Activated CD4-positive, alpha-beta T cell treated with anti-CD3 and anti-CD28 coated beads for 36 hours (primary cell): ENCODE measurements at places on chromosomes 6 and 20. TPM values are rescaled to one million over a fixed set of nuclear protein-coding genes. Genes with fewer than 3 reads are reported as not detected.
A peak's percentile ranks its signal among the peaks of the same experiment; 100 is the strongest.

DNA sequence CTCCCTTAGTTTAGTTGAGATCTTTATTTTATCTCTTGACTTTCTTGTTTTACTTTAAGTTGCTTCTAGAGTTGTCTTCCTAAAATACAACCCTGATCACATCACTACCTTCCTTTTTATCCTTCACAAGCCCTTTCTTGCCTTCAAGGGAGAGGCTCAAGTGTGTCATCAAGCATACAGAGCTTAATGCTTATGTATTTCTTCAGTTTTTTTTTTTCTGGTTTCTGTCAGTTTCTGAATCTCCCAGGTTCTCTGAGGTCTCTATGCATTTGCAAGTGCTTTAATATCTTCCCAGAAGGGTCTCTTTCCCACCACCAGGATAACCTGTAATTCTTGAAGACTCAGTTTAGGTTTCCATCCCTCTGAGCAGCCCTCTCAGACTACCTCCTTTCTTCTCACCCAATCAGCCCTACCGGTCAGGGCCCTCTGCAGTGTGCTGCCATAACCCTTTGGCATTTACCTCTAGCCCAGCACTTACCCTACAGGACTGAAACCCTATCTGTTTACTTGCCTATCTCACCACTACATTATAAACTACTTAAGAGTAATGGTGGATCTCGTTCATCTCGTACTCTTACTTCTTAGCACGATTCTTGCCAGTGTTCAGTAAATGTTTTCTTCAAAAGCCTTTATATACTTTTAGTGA is 36.9 kb downstream of the EYA4 start:
- no peak overlapping the region for H3K27ac ChIP-seq
- H3K36me3 ChIP-seq: no peaks in the 10 kb centered on the region
- H3K4me1 ChIP-seq: no peaks in the 10 kb centered on the region
- H3K4me3 ChIP-seq: no peak overlapping the region
- H3K27me3 ChIP-seq: no peaks in the 10 kb centered on the region
- DNase-seq: no peak

DNA sequence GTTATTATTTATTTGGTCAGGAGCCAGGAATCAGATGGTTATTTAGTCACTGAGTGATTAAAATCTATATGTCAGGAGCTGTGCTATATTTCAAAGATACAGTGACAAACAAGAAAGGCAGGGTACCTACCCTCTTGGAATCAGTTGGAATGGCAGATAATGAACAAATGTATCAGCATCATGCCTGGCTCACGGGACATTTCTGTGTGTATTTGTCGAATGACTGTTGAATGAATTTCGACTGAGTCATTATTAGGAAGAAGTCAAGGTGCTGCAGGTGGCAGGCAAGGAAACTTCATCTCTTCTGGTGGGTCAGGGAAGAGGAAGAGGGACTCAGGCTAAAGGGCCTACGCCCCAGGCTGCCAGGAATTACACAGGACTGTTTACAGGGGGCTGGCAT is 13.6 kb downstream of the PKIG start:
- H3K27me3 ChIP-seq: no peaks in the 10 kb centered on the region
- DNase-seq: no peak
- no peaks in the 10 kb centered on the region for H3K36me3 ChIP-seq
- H3K27ac ChIP-seq: no peak overlapping the region
- peaks cover 11% of the 10 kb centered on the region for H3K4me1 ChIP-seq
- no peak overlapping the region for H3K4me3 ChIP-seq

- DNase-seq: no peak
- peaks cover 41% of the 10 kb centered on the region for H3K27me3 ChIP-seq
- no peak overlapping the region for H3K27ac ChIP-seq
- peaks cover 2% of the 10 kb centered on the region for H3K4me1 ChIP-seq
- H3K36me3 ChIP-seq: no peaks in the 10 kb centered on the region
Observed at GRCh38 chr20:21529863-21530262, 16.0 kb upstream of the NKX2-2 start.

DNA sequence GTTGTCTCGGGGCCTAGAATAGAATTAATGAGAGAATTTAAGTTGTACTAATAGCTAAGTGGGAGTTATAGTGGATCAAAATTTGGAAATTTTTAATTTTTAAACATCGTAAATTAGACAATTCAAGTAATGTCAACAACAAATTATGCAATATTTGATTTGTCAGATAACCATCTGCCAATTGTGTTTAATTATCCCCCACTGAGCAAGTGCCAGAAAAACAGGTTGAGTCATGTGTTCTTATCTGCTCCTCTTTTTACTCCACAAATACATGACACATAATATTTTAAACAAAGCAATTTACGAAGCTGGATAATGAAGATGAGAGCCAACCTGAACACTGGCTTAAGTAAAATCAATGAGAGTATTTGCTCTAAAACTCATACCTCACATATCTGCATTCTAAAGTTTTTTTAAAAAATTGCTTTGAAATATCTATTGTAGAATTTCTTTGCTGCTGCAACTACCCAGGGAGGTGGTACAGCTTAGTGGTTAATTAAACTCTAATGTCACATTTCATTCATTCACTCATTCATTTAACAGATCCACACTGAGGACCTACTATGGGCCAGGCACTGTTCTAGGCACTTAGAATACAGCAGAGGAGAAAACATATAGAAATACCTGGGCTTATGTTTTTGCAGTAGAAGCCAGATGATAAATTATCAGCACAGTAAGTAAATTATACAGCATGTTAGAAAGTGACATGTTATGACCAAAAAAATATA is 57.1 kb upstream of the MAP7 start:
- no peak overlapping the region for H3K4me3 ChIP-seq
- DNase-seq: no peak
- H3K36me3 ChIP-seq: no peaks in the 10 kb centered on the region
- H3K27me3 ChIP-seq: no peaks in the 10 kb centered on the region

The NOTCH4 gene
- 1.1 TPM for total RNA-seq

DNA sequence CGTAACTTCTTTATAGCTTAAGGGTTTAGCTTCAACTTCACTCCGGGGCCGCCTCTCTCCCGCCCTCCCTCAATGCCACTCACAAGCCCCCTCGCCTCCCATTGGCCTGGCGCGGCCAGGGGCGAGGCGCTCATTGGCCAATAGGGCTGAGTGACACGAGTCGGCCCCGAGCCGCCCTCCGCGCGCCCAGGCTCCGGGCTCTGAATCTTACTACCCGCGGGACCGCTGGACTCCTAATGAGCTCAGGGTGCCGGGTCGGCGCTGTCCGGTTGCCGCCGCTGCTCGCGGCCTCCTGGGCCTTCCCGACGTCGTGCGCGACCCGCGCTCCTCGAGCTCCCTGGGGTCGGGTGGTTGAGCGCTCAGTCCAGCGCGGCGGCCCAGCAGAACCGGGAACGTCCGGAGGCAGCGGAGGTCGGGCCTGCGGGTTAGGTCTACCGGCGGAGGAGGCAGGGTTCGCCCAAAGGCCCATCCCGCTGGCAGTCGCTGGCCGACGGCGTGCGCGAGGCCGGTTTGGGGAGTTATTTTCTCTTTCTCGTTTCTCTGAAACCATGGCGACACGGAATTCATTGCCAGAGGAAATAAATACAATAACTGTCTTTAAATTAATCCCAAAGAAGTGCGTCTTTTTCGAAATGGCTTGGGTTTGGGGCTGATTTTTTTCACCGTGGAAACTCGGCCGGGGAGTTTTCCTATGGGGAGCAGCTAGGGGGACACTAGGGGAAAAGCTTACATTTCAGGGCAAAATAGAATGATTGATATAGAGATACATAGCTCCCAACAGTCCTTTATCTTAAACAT is at the start of gene SIM1:
SIM1 (minus strand) TSS at position 19 of the 798 bp plus-strand sequence. CDS start 1,453 bp downstream, outside the sequence.
- H3K27me3 ChIP-seq: peaks cover 75% of the 10 kb centered on the region
- DNase-seq: peak; percentile 43
- H3K4me3 ChIP-seq: peak within 1 kb of the TSS; percentile 33

The CST7 gene
- 14.0 TPM for total RNA-seq

- no peak for DNase-seq
- peaks cover 4% of the 10 kb centered on the region for H3K4me1 ChIP-seq
- H3K27me3 ChIP-seq: peaks cover 29% of the 10 kb centered on the region
- no peak overlapping the region for H3K4me3 ChIP-seq
- no peaks in the 10 kb centered on the region for H3K36me3 ChIP-seq
Observed at GRCh38 chr20:49751397-49751736, 37.7 kb upstream of the B4GALT5 start.

DNA sequence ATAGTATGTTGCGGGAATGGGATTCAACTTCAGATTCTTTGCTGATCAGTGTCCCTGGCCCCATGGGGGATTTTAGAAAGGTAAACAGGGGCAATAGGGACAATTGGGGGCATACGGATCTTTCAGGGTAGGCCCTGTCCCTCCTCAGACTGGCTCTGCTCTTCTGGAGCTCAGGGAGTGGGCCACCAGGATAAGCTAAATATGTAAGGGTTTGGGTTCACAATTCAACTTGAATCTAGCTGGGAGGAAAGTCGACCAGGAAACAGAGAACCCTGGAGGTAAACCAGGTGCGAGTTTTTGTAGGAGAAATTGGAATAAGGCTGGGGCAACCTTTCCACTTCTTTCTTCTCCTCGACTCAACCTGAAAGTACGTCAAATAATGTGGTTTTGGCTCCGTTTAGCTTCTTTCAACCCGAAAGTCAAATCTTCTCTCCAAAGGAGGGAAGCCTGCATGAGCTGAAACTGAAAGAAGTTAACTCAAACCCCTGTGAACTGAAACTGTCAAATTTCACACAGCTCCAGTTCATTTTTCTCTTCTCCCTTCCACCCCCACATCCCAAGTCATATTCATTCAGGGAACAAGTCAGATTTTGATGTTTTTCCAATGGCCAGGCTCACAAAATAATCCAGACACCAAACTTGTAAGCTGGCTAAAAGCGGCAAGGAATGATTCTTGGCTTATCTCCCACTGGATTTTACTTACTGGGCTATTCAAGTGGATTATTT is 278.2 kb downstream of the CLIC5 start:
- DNase-seq: peak; percentile 27
- H3K27ac ChIP-seq: peak overlapping the region; percentile 84
- peaks cover 56% of the 10 kb centered on the region for H3K4me1 ChIP-seq
- H3K4me3 ChIP-seq: peak overlapping the region; percentile 13

- H3K4me1 ChIP-seq: peaks cover 3% of the 10 kb centered on the region
- no peak overlapping the region for H3K4me3 ChIP-seq
- no peak for DNase-seq
- no peaks in the 10 kb centered on the region for H3K27me3 ChIP-seq
- no peak overlapping the region for H3K27ac ChIP-seq
Observed at GRCh38 chr6:33779290-33779689, 9.6 kb downstream of the LEMD2 start.

GRCh38 chr20:55173601-55174000 is 698.2 kb downstream of the DOK5 start:
- H3K27me3 ChIP-seq: no peaks in the 10 kb centered on the region
- no peak overlapping the region for H3K4me3 ChIP-seq
- no peaks in the 10 kb centered on the region for H3K36me3 ChIP-seq
- H3K27ac ChIP-seq: no peak overlapping the region
- no peaks in the 10 kb centered on the region for H3K4me1 ChIP-seq

- peak overlapping the region; percentile 71 for H3K4me3 ChIP-seq
- H3K4me1 ChIP-seq: peaks cover 89% of the 10 kb centered on the region
- H3K27me3 ChIP-seq: no peaks in the 10 kb centered on the region
- H3K36me3 ChIP-seq: peaks cover 7% of the 10 kb centered on the region
Observed at GRCh38 chr6:142842418-142843261, 102.3 kb downstream of the HIVEP2 start.

DNA sequence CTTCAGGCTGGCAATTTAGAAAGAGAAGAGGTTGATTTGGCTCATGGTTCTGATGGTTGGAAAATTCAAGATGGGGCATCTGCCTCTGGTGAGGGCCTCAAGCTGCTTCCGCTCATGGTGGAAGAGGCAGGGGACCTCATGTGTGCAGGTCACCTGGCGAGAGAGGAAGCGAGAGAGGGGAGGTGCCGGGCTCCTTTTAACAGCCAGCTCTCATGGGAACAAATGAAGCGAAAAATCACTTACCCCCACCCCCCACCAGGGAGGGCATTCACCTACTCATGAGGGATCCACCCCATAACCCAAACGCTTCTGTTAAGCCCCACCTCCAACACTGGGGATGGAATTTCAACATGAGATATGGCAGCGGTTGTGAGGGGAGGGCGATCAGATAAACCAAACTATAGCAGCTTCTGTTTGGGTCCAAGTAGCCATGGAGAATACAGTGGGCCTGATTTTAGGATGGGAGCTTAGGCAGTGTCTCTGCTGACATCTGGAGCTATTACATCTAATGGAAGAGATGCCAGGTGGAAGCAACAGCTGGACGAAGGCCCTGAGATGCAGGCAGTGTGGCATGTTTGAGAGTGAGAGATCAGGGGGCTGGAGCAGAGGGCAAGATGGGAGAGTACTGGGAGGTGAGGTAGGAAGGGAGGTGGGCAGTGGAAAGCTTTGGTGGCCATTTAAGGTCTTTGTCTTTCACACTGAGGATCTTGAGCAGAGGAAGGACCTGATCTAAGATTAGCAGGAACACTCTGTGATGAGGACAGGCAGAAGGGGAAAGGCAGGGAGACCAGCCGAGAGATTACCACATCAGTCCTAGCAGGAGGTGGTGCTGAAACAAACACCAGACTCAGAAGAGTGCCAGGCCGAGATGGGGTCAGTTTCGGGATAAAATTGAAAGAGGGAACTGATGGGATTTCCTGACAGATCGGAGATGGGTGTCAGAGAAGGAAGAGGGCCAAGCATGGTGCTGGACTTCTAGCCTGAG is 161.8 kb downstream of the NFATC2 start:
- no peak for DNase-seq
- H3K27me3 ChIP-seq: no peaks in the 10 kb centered on the region
- H3K27ac ChIP-seq: no peak overlapping the region
- H3K4me3 ChIP-seq: no peak overlapping the region
- peaks cover 11% of the 10 kb centered on the region for H3K36me3 ChIP-seq

The PABPC1L gene
- total RNA-seq: 61.7 TPM

The CAGE1 gene
- total RNA-seq: 0.07 TPM

GRCh38 chr20:8131598-8132483 is at the start of gene PLCB1:
PLCB1 (plus strand) TSS chr20:8132266; CDS start chr20:8132652, 386 bp downstream.
- DNase-seq: peak; percentile 89
- no peaks in the 10 kb centered on the region for H3K36me3 ChIP-seq
- H3K27ac ChIP-seq: no peak within 1 kb of the TSS

- no peak overlapping the region for H3K27ac ChIP-seq
- no peak for DNase-seq
- peaks cover 8% of the 10 kb centered on the region for H3K27me3 ChIP-seq
- no peaks in the 10 kb centered on the region for H3K4me1 ChIP-seq
Observed at GRCh38 chr20:10132387-10132786, 86.2 kb upstream of the SNAP25 start.

GRCh38 chr20:61799928-61800327 is 265.8 kb downstream of the TAF4 start:
- no peak overlapping the region for H3K4me3 ChIP-seq
- H3K27me3 ChIP-seq: peaks cover 3% of the 10 kb centered on the region
- no peak overlapping the region for H3K27ac ChIP-seq
- no peak for DNase-seq
- no peaks in the 10 kb centered on the region for H3K36me3 ChIP-seq

GRCh38 chr6:11387707-11388430 is 149.7 kb upstream of the TMEM170B start:
- no peak overlapping the region for H3K27ac ChIP-seq
- no peak for DNase-seq
- H3K36me3 ChIP-seq: no peaks in the 10 kb centered on the region
- H3K27me3 ChIP-seq: peaks cover 2% of the 10 kb centered on the region
- no peak overlapping the region for H3K4me3 ChIP-seq
